Occipital lobe (tissue), 3 donors: ENCODE measurements at places on chromosomes 16 and 17. TPM values are rescaled to one million over a fixed set of nuclear protein-coding genes. Genes with fewer than 3 reads are reported as not detected.

DNA sequence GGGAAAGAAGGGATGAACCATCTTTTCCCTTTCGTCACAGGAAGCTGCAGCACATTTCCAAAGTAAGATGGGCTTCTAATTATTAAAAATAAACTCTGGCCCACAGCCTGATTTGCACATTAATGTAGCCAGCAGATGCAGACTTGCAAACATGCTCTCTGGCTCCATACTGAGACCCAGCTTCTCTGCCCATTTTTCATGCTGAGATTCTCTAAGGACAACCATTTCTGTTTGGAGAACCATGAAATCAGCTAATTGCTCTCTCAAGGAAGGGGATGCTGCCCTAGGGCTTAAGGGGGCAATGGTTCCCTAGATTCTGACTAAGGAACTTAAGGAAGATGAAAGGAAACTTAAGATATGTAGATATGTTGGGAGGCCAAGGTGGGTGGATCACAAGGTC, 63.0 kb upstream of the CES5A start:
- no peak for DNase-seq

GRCh38 chr17:63705657-63706056, 5.7 kb upstream of the LIMD2 start:
- no peak for DNase-seq

Gene CLDN7
- 0.16 TPM for total RNA-seq

GRCh38 chr17:56358651-56359050, 205.4 kb downstream of the ANKFN1 start:
- DNase-seq, result no peak

GRCh38 chr16:72957303-72958277, 90.3 kb downstream of the ZFHX3 start:
- DNase-seq, result no peak
